Brain (organoid and tissue), 16 donors: ENCODE measurements at places on chromosomes 11 and 22. TPM values are rescaled to one million over a fixed set of nuclear protein-coding genes. Genes with fewer than 3 reads are reported as not detected.

The RRP7A gene
- polyA plus RNA-seq: 51.7 TPM

The KRTAP5-8 gene
- not detected for polyA plus RNA-seq

The TIMP3 gene
- polyA plus RNA-seq: 47.8 TPM

GRCh38 chr11:94563176-94563847, 3.9 kb upstream of the PIWIL4 start:
- DNase-seq: no peak

DNA sequence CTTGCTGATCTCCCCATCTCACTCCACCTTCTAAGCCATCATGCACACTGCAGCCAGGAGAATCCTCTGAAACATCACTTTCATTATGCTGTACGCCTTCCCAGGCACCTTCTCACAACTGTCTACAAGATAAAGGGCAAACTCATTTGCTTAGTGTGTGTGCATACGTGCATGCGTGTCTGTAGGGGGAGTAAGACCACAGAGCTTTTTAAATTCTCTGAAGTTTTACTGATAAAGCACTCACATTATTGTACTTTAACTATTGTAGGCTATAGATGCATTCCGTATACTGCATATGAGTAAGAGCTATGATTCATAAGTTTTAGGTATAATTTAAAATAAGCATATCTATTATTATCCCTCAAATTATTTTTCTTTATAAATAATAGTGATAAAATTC, 15.3 kb upstream of the ANKK1 start:
- no peak for DNase-seq

GRCh38 chr22:19234126-19234896, 55.8 kb upstream of the SLC25A1 start:
- DNase-seq: no peak

DNA sequence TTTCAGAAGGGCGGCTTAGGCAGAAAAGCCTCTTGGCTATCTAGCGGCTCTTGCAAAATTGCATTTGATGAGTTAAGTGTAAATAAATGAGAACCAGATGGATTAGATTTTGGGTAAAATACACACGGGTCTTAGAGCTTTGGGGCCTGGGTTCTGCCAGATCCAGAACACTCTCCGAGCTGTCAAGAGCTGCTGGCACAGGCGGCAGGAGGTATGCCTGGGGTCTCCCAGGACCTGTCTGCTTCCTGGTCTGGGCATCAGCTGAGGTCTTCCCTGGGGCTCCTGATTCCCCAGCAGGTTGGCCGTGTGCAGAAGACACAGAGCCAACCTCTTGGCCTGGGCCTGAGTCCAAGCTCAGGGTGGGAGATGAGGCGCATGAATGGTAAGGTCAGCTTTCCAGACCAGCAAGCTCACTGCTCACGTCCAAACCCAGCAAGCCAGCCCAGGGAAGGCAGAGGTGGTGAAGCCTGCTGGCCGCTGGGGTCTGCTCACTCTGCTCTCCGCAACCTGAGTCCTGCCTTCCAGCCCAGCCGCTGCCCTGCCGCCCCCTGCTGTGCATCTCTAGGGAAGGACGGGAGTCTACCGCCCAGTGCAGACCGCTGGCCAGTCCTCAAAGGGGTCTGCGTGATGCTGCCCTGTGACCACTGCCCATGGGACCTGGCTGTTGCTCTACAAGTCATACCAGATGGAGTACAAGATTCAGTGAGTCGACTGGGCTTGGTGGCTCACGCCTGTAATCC, 44.9 kb downstream of the SCUBE1 start:
- no peak for DNase-seq

DNA sequence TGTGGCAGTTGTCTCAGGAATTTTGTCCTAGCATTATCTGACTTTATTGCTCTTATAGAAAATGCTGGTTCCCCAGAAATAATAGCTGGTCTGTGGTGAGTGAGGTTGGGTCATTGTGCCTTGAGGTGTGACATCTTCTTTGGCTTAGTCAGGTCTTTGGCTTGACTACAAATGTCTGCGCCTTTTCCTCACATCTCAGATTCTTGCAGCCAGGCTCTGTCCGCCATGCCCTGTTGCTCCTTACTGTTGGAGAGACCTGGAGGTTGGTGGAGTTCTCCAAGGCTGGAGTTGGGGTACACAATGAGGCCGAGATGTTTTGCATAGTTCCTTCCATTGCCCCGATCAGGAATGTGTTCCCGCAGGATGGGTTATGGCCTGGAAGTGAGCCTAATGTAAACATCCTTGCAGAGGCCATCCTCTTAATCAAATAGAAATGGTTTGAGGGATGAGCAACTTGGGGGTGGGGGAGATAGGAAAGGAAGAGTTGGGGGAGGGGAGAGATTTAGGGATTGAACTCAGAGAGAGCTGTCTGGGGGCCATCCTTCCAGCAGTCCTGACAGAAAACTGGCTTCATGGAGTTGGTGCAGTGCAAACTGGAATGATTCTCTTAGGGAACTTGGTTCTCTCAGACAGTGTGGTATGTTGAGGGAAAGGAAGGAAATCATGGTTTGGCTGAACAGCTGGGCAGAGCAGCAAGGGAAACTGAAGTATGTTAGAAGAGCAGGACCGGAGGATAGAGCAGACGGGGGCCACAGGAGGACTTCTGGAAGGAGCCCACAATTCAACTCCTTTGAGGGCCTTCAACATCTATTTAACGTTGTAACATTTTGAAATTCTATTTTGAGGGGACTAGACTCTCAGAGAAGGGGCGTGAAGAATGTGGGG, 49.9 kb downstream of the ZBTB16 start:
- no peak for DNase-seq

DNA sequence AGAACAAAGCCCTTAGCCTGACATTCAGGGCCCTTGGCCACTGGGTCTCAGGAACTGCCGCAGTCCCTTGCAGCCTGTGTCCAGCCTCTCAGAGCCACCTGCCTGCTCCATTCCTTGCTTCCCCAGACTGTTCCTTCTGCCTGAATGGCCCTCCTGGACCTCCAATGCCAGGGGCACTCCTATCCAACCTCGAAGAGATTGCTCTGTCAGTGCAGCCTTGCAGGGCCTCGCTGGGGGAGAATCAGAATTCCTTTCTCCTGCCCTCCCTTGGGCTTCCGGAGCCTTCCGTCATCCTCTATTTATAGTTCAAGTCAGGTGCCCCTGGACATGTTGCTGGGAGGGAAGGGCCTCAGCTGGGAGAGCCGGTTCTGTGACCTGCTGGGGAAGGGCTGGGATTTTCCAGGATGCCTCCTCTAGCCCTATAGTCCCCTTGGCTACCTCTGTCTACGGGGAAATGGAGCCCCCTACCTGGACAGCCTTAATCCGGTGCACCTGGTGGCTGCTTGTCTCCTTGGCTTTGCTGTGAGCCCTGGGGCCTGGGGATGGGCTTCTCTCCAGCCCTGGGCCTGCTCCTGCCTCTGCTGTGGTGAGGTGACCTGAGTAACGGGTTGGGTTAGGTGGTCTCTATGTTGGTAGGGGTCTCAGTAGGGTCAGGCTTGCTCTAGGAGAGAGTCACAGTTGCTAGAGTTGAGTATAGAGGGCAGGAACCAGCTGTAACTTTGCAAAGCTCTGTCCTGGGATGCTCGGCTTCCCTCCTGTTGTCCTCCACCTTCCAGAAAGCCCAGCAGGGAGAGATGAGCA, 45.9 kb upstream of the SYT7 start:
- no peak for DNase-seq

DNA sequence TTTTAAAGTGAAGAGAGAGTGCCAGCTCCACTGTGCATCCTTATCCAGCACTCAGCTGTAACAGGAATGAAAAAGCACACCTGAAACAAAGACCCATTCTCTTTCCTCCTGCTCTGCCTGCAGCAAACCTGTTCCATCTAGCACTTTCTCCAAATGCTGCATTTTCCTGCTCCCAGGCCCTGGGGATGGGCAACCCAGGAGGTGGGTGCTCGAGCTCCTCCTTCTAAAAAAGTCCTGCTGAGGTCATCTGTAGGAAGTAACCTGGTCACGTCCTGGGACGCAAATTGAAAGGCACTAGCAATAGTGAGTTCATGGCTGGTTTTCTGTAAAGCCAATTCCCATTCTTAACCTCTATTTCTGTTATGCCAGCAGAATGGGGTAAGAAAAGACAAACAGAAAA, 173.7 kb downstream of the MAML2 start:
- DNase-seq: no peak

DNA sequence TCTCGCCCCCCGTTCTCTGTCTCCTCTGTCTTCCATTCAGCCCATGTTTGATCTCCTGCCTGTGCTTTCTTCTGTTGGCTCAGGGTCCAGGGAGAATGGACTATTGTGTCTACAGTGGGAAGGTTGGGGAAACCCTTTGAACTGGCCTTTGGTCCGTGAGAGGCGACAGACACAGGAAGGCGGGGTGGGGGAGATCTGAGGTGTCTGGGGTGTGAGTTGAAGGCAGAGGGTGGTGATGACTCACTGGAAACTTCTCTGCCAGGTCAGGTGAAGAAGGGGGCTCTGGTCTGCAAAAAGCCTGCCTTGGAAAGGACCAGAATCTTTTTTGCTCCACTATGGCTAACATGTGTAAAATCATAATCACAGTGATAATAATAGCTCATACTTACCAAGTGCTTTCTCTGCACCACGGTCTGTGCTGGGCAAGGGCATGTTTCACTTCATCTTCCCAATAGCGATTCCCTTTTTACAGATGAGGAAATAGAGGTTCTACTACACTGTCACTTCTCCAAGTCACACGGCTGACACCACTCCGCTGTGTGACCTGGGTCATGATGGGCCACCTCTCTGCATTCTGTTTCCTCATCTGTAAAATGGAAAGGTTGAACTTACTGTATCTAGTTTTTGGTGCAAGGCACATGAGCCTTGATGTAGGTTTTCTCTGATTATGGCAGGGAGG, 99.8 kb upstream of the ALX4 start:
- no peak for DNase-seq

- peak; percentile 25 for DNase-seq
These were observed 1.6 kb downstream of the DIXDC1 start for GRCh38 chr11:111938687-111939160.

DNA sequence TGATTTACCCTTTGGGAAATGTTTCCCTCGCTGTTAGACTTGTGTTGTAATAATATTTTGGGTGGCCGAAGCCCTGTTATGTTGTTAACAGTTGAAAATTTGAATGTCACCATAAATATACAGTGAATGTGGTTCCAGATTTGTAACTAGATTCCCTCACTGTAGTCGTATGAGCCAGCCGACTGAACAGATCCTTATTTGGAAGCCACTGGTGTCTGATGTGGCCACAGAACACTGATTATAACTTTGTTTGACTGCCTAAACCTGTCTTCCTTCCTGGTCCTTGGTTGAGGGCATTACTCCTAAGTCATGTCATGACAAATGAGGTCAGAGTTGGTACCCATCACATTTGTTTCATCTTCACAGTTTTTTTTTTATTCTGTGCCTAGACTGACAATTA, 45.4 kb downstream of the YAP1 start:
- DNase-seq: no peak

DNA sequence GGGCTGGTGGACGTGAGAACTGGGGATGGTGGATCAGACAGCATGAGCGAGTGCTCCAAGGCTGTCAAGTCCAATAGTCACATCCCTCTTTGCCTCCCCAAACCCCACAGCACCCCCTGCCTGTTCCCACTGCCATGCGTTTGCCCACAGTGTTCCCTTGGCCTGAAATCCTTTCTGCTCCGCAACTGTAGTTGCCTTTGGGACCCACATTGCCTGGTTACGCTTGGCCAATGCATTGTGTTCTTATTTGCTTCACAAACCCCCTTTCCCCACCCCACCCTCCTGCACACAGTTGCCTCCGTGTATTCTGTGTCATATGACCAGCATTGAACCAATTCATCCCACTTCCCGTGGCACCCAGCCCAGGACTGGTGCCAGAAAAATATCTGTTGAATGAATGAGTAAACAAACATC, 2.1 kb upstream of the KIAA0930 start:
- no peak for DNase-seq

DNA sequence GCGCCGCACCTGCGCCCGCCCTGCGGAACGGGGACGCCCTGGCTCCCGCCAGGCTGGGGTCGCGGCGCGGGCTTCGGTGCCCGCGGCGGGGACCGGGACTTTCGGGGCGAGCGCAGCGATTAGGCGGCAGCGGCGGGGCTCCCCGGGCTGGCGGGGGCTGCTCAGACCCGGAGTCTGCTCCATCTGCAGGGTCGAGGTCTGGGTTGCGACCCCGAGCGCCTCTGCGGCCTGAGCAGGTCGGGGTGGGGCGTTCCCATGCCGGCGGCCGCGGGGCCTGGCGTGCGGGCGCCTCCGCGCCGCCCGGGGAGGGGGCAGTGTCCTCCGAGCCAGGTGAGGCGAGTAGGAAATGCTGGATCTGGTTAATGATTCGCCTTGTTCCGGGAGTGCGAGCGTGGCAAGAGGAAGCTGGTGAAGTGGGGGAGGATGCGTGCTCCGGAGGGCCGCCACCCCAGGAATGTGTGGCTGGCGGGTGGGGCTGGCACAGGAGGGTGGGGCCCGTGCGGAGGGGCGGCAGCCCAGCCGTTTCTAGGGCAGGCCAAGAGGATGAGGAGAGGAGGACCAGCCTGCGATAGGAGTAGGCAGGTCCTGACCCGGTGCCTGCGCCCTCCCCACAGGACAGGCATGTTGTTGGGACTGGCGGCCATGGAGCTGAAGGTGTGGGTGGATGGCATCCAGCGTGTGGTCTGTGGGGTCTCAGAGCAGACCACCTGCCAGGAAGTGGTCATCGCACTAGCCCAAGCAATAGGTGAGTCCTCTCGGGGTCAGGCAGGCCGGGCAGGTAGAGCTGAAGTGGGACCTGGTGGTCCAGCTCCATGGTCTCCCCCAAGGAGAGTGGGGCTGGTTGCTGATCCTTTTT, 606 bp downstream of the RASSF7 start:
- no peak for DNase-seq

- DNase-seq: peak; percentile 29
These were observed at the start of gene OR5A2 for GRCh38 chr11:59426361-59427067. TSS of gene OR5A2 (minus strand) at chr11:59426413. CDS start at chr11:59422953, 3,460 bp downstream.

- DNase-seq: no peak
These were observed 28.1 kb upstream of the IGSF9B start for GRCh38 chr11:133984828-133985227.

DNA sequence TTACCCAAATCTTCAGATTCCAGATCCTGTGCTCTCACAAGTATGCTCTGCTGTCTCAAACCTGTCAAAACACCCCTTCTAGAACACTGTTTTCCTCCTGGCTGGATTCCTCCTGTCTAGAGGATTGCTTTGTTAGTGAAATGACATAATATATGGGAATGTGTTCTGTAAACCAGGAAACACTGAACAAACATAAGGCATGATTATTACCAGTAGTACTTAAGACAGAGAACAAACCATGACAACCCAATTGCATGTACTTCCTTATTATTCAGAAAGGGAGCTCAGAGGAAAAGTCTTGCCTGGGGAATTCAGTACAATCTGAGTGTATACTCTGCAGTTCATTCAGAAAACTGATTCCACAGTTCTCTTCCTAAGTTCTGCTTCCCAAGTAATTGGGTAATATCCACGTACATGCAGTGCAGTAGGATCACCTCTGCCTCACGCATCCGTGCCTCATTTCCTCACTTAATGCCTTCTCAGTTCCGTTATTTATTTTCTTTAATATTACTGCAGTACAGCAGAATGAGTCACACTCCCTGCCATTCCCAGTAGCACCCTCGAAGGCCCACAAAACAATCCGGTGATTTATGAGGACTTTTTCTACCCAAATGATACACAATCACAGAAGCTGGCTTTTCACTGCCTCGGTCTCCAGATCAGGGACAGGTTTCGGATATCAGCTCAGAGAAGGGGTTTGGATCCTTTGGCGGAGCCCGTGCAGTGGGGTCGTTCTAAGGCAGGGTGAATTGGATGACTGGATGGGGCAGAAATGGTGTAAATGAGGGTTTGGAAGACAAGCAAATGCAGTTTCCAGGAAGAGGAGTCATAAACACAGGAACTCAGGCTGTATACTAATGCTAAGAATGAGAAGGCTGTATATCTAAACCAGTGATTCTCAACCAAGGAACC, 896.9 kb downstream of the KCNA4 start:
- DNase-seq: peak; percentile 17
